ENCODE measurements at places on chromosomes 5 and 9. TPM values are rescaled to one million over a fixed set of nuclear protein-coding genes. Genes with fewer than 3 reads are reported as not detected.
A peak's percentile ranks its signal among the peaks of the same experiment; 100 is the strongest.

DNA sequence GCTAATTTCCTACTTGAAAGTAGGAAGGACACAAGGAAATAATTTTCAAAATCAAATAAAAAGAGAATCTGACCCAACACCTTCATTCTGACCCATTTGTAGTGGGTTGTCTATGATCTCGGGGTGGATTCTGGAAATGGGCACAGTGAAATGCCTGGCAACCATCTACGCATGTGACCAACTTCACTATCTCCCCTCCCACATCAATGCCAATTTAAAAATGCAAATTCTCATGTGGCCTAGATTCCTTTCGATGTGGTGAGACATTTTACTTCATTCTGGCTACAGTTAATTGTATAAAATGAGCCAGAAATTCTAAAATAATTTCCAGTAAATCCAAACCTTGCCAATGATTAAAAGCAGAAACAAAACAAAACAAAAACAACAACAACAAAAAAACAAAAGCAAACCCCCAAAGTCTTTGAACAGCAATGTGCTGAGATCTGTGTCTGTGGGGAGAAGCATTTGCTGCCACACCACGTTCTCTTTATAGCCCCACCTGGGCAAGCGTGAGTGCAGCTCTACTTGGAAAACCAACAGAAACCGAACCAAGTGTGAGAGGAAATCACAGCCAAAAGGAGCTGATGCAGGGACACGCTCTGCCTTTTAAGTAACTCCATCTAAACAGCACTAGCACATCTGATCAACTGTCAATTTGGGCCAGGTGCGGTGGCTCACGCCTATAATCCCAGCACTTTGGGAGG, 59.0 kb downstream of the USP20 start:
- H3K27ac ChIP-seq = peak overlapping the region; percentile 78
- DNase-seq = no peak
- H3K4me3 ChIP-seq = no peak overlapping the region
- H3K27me3 ChIP-seq = no peaks in the 10 kb centered on the region
- peaks cover 35% of the 10 kb centered on the region for H3K4me1 ChIP-seq

- no peak overlapping the region for H3K27ac ChIP-seq
- no peaks in the 10 kb centered on the region for H3K27me3 ChIP-seq
- no peak overlapping the region for H3K4me3 ChIP-seq
- H3K4me1 ChIP-seq = no peaks in the 10 kb centered on the region
- no peaks in the 10 kb centered on the region for H3K36me3 ChIP-seq
- DNase-seq = no peak
Observed at GRCh38 chr9:81776390-81776789, 87.0 kb upstream of the TLE1 start.

DNA sequence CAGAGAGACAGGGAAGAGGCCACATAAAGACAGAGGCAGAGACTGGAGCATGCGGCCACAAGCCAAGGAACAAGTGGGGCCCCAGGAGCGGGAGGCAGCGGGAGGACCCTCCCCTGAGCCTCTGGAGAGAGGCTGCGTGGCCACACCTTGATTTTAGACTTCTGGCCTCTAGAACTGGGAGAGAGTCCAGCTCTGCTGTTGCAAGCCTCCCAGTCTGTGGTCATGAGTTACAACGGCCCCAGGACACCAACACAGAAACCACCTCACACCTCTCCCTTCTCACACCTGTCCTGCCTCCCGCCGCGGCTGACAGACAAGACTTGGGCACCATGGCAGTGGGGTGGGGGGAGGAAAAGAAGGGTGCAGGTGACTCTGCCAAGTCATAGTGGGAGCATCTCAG, 2.2 kb downstream of the INPP5E start:
- DNase-seq = no peak
- no peaks in the 10 kb centered on the region for H3K27me3 ChIP-seq
- no peak overlapping the region for H3K27ac ChIP-seq
- H3K36me3 ChIP-seq = peaks cover 10% of the 10 kb centered on the region

GRCh38 chr9:105059252-105059651, 131.3 kb upstream of the ABCA1 start:
- no peak for DNase-seq
- H3K27ac ChIP-seq = no peak overlapping the region
- no peak overlapping the region for H3K4me3 ChIP-seq

DNA sequence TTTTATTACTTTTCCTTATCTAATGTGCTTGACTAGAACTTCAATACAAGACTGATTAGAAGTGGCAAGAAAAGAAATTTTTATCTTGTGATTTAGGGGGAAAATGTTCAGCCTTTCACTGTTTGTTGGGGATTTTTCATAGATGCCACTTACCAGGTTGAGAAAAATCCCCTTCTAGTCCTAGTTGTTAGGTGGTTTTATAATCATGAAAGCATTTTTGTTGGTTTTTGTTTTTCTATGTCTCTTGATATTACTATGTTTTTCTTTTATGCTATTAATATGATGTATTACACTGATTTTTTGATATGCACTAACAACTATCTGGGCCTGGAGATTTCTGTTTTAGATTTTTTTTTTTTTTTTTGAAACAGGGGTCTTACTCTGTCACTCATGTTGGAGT, 134.0 kb downstream of the PARP8 start:
- no peaks in the 10 kb centered on the region for H3K4me1 ChIP-seq
- DNase-seq = no peak
- no peak overlapping the region for H3K4me3 ChIP-seq
- no peaks in the 10 kb centered on the region for H3K36me3 ChIP-seq
- H3K27me3 ChIP-seq = no peaks in the 10 kb centered on the region

DNA sequence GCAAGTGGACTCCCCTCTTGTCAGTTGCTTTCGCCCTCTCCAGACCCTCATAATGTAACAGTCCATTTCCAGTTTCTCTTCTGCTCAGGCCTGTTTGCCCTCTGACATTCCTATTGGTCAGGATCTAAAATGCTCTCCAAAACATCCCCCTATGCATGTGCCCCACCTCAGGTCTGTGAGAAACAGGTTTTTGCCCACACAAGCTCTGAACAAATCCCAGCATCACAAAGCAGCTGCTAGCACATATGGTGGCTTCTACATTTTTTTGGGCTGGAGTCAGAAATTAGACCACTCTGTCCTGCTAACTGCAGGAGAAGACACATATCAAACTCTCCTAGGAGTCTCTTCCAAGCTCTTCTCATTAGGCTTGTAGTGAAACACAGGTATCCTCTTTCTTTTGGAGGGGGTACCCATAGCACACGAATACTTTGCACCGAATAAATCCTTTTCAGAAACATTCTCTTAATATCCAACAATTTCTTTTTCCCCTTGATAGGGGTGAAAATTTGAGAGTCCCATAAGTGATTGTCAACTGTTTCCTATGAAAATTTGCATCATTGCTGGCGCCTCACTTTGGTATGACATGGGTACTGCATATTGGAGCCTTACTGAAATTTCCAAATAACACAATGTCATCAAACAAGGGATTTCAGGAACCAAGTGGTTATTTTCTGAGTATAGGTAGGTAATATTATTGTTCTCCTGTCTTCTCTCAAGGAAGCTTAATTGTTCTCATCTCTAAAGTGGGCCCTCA, 19.3 kb upstream of the HSPA9 start:
- H3K27me3 ChIP-seq = no peaks in the 10 kb centered on the region
- no peaks in the 10 kb centered on the region for H3K36me3 ChIP-seq
- no peak overlapping the region for H3K27ac ChIP-seq
- H3K4me1 ChIP-seq = no peaks in the 10 kb centered on the region

DNA sequence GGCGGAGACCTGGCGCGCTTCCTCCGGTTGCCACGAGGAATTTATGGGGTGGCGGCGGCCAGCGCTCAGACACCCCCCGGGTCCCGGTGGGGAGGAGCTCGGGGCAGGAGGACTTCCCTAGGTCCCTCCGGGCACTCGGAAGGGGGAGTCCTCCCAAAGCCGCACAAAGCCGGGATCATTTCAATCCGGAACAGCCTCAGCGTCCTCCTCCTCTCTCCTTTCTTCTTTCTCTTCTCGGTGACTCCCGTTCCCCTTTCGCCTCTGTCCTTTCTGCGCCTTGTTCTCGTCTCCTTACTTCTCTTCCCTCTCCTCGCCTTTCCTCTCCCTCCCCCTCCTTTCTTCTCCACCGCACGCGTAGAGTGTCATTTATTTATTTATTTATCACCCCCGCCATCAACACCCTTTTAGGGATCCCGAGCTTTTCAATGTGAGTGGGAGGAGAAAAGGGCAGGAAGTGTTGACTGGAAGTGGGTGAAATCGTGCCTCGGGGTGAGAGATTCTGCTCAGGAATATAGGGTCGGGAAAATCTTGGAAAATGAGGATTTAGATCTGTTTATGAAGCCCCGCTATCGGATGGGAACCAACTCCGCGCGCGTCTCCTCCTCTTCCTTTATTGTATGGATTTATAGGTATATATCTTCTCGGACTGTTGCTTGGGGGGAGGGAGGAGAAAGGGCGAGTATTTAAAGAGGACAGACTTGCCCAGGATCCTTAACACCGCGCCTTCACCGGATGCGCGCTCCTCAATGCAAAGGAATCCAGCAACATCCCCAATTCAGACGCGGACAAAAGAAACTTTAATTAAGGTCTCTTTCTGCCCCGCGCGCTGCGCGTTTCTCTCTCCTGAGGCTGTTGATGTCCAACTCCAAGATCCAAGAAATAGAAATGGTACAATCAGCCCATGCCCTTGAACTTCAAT, 2.0 kb upstream of the ZNF462 start:
- H3K27ac ChIP-seq = peak overlapping the region; percentile 91
- no peaks in the 10 kb centered on the region for H3K27me3 ChIP-seq
- no peaks in the 10 kb centered on the region for H3K36me3 ChIP-seq

- no peaks in the 10 kb centered on the region for H3K4me1 ChIP-seq
- no peak for DNase-seq
- H3K27ac ChIP-seq = no peak overlapping the region
- no peak overlapping the region for H3K4me3 ChIP-seq
Observed at GRCh38 chr5:19739671-19740070, 248.3 kb downstream of the CDH18 start.

DNA sequence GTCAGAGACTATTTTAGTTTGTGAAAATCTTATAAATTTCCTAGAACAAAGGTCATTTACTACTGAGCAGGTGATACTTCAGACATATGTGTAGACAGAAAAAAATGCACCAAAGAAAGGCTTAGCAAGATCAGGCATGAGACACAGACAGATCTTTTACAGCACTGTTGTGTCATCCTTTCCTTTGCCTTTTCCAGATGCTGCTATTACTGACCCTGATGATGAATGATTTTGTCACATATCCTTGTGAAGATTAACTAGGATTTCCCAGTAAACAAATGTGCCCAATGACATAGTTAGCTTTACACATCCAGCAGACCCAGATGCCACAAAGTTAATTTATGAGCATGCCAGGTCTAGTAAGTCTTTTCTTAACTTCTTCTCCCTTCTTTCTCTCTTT, 68.2 kb downstream of the DMRTA1 start:
- no peaks in the 10 kb centered on the region for H3K4me1 ChIP-seq
- no peaks in the 10 kb centered on the region for H3K36me3 ChIP-seq
- no peak for DNase-seq
- no peak overlapping the region for H3K27ac ChIP-seq
- no peaks in the 10 kb centered on the region for H3K27me3 ChIP-seq

DNA sequence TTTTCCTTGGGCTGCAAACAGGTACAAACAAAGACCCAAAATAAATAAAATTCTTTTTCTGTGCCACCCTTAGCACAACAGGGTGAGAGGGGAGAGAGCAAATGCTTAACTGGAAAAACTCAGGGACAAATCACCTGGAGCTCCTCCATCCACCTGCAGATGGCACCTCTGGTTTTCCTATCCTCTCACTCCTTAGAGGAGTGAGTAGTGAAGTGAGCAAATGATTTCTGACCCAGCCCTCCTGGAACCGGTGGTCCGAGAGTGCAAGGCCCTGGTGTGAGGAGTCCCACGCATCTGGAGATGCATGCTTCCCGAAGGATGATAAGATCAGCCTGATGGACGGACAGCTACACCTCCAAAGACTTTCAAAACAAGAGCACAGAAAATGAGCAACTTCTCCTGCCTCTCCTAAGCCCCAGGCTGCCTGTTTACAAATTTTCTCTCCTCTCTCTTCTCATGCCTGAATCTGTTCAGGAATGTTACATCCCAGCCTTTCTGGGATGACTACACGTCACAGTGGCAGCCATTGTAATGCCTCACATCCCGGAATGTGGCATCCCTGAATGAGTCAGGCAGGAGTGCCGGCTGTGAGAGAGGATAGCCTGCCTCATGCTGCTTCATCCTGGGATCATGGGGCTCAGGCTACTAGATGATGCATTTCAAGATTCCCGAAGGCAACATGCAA, 86.4 kb downstream of the ADRB2 start:
- H3K27ac ChIP-seq = peak overlapping the region; percentile 42
- no peaks in the 10 kb centered on the region for H3K4me1 ChIP-seq
- H3K27me3 ChIP-seq = no peaks in the 10 kb centered on the region
- DNase-seq = no peak
- no peaks in the 10 kb centered on the region for H3K36me3 ChIP-seq
- H3K4me3 ChIP-seq = no peak overlapping the region

DNA sequence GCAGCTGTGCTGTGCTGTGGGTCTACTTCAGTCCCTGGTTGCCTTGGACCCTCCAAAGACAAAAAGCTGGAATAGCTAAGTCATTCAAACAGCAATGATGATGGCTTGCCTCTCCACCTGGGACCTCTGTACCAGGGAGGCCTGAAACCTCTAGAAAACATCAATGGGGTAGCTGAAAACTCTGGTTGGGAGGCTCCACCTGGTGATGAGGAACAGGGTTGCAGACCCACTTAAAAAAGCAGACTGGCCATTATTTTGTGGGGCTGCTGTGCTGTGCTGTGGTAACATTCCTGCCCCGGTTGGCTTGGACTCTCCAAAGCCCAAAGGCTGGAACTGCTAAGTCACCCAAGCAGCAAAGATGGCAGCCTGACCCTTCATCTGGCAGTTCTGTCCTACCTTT, 839.3 kb upstream of the ARRDC3 start:
- no peak for DNase-seq
- no peaks in the 10 kb centered on the region for H3K36me3 ChIP-seq
- H3K27ac ChIP-seq = no peak overlapping the region
- H3K4me1 ChIP-seq = no peaks in the 10 kb centered on the region

GRCh38 chr5:151739395-151739794, 19.0 kb downstream of the ATOX1 start:
- H3K4me1 ChIP-seq = peaks cover 21% of the 10 kb centered on the region
- H3K4me3 ChIP-seq = no peak overlapping the region
- H3K36me3 ChIP-seq = no peaks in the 10 kb centered on the region
- peak overlapping the region; percentile 74 for H3K27ac ChIP-seq
- H3K27me3 ChIP-seq = no peaks in the 10 kb centered on the region
- DNase-seq = no peak

GRCh38 chr5:36743891-36744772, 132.4 kb upstream of the NIPBL start:
- H3K27me3 ChIP-seq = no peaks in the 10 kb centered on the region
- H3K27ac ChIP-seq = peak overlapping the region; percentile 53
- peak; percentile 72 for DNase-seq
- no peaks in the 10 kb centered on the region for H3K36me3 ChIP-seq
- H3K4me1 ChIP-seq = no peaks in the 10 kb centered on the region

The ATP6V1G1 gene
- 176 TPM for total RNA-seq

The BTNL3 gene
- 0.36 TPM for total RNA-seq

The SRD5A1 gene
- total RNA-seq = 3.3 TPM

The ASPN gene
- 96.9 TPM for total RNA-seq

The GABRA6 gene
- total RNA-seq = not detected

The CCDC192 gene
- not detected for total RNA-seq

The MYMK gene
- not detected for total RNA-seq

The LVRN gene
- total RNA-seq = 5.4 TPM

The ARID3C gene
- total RNA-seq = not detected

Measured in sigmoid colon (tissue), 7 donors.